ENCODE measurements at places on chromosomes 2 and 18.

DNA sequence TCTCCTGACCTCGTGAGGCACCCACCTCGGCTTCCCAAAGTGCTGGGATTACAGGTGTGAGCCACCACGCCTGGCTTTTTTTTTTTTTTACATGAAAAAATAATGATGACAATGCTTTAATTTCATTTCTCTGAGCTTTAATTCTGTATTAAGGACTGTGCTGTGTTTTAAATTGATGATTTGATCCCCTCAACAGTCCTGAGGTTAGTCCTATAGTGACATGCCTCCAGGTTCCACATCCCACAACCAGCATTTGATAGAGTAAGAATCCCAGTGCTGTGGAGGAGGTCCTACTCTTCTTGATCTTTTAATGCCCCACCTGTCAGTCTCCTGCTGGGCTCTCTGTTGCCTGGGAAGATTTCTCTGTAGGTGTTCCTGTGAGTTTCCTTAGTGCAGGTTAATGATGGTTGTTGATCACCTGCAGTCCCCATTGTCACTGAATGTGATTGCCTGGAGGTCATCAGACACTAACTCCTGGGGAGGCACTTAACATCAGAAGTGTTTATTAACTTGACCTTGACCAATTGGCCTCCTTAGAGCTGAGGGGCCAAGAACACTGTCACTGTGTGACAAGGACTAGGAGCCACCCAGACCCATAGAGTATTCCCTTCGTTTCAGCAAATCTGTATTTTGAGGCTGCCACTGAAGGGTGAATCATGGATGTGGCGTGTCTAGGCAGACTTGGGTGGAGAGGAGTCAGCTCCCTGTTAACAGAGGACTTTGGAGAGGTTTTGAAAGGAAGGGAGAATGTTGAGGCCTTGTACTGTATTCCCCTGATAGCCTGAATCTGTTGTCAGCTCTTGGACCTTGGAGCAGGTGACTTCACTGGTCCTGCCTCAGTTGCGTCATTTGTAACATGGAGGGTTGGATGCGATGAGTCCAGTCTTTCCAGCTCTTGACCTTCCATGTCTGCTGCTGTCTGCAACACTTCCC, 11.5 kb downstream of the ASAP2 start:
- DNase-seq = no peak

GRCh38 chr2:196515051-196515450, 124.5 kb upstream of the CCDC150 start:
- no peak for DNase-seq

DNA sequence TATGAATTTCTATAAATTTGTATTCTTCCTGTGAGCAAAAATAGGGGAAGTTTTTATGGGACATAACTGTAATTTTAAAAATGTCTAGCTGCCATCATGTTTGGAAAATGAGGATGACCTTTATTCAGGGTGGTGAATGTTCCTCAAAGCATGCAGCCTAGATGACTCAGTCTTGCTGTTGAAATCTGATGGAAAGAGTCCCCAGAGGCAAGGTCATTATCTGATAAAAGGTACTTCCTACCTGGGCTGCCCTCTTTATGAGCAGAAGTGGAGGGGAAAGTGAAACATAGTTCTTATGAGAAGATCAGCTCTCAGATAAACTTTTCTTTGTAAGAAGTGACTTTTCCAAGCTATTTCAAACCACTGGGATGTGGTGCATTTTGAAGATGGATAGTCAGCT, 1144.7 kb upstream of the PIK3C3 start:
- DNase-seq = no peak

- DNase-seq = peak; percentile 82
Observed at GRCh38 chr2:191150600-191151330, at the start of gene STAT4. STAT4 (minus strand) TSS chr2:191150994; CDS start chr2:191148203, 2,791 bp downstream.

DNA sequence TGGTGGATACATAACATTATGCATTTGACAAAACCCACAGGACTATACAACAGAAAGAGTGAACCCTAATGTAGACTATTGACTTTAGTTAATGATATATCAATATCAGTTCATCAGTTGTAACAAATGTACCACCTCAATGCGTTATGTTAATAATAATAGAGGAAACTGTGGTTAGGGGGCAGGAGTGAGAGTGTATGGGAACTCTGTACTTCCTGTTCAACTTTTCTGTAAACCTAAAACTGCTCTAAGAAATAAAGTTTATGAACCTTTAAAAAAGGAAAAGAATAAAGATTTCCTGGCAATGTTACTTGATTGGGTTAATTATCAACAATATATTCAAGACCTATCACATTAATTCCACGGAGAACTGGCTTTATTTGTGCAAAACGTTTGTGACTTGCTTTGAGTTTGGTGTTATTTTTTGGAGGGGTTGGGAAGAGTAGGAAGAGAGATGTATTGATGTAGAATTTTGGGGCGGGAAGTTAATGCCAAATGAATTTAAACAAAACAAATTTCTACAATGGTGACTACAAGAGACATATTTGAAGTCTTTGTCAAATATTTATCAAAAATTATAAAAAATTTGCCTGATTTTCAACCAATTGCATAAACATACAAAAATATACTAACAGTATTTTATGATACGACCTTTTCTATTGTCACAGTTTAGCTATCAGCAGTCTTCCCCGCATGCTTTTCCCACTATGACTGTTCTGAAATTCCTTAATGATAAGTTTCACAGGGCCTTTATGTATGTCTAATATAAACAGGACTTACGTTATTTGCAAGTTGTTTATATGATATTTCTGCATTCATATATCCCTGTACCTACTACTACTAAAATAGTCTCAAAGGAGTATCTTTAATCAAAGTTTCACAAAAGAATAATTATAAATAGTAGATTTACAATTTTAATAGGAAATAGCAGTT, 2.1 kb upstream of the RTN4 start:
- no peak for DNase-seq

- DNase-seq = peak; percentile 30
Observed at GRCh38 chr2:174337337-174338146, 2.8 kb downstream of the SP9 start.

GRCh38 chr2:119223521-119224390, at the start of gene STEAP3:
STEAP3 (plus strand) TSS chr2:119223834; CDS start chr2:119231013, 7,179 bp downstream.
- peak; percentile 12 for DNase-seq

Data from stimulated activated CD4-positive, alpha-beta T cell treated with anti-CD3 and anti-CD28 coated beads, Interleukin-2, amount 100 ng/mL, for 24 hours (primary cell).